ENCODE measurements at places on chromosomes 6 and 20.

GRCh38 chr6:166005944-166006899 lies 161.4 kb downstream of the TBXT start:
- peak; percentile 88 for DNase-seq

DNA sequence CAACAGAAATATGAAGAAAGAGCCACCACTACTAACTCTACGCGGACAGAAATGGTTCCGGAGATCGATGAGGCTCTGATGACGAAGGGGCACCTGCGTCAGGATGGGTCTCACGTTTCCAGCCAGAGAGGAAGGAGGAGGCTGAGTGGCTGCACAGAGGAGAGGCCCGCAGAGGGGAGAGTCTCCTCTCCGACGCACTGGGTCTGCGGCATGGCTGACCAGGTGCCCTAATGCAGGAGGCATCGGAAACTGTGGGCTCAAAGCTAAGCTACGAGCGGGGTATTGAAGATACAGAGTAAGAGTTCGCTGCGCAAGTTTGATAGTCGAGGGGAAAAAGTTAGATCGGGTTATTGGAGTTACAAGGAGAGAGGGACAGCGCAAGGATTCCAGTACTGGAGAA lies 69.9 kb downstream of the TTLL2 start:
- DNase-seq: no peak

DNA sequence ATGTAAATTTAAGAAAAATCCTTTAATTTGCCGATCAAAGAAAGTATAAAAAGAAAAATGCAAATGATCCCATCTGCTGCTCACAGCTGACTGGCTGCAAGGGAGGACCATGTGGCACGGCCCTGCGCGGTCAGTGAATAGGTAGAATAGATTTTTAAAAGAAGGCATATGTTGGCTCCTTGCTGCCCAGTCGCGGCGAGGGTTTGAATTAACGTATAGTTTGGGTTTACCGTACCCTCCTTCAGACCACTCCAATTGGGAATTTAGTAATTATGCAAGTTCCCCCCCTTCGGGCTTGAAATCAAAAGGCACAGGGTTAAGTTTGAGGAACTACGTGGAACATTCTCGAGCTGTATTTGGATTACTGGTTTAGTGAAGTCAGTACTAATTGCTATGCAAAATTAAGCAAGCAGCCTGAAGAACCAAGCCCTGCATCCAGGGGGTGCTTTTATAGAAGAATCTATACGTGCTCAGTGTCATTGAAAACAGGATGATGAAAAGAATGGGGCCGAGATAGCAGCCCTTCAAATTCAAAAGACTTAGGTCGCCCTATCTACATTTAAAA lies 1.1 kb upstream of the BEND3 start:
- DNase-seq: peak; percentile 27

GRCh38 chr6:48774276-48774675 lies 663.3 kb upstream of the PTCHD4 start:
- no peak for DNase-seq

GRCh38 chr6:154742891-154743290 lies 9.7 kb downstream of the SCAF8 start:
- DNase-seq: no peak

DNA sequence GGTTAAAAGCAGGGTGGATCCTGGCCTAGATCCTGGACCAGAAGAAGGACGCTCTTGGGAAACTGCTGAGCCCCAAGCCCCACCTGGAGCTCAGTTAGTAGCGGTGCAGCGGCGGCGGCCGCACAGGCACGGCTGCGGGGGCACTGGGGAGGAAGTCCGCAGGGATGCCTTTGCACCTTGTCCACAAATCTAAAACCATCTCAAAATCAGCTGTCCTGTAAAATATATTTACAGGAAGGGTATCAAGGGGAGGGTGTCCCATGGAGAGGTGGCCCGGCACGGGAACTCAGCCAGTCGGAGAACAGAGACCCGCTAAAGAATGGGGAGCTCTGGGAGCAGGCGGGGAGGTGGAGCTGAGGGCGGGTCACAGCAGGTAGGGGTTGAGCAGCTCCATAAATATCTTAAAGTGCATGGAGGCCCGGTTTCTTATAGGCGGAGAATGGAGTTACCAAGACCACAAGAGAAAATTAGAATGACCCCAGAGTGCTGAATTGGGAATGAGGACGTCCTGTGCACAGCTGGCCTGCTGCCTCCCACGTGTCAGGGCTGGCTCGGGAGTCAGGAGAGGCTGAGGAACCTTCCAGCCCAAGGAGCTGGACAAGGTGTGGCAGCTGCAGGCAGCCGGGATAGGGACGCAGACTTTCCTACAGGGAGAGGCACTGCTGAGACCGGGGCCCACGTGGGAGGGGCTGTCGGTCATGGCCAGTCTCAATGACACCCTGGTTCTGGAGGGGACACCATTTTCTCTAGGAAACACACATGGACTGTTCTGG lies 8.0 kb downstream of the MTG2 start:
- DNase-seq: no peak

GRCh38 chr20:33602826-33603590 lies 59.1 kb upstream of the C20orf144 start:
- DNase-seq: no peak

- peak; percentile 85 for DNase-seq
These were observed 112.8 kb downstream of the SAMD5 start for GRCh38 chr6:147621263-147621662.

DNA sequence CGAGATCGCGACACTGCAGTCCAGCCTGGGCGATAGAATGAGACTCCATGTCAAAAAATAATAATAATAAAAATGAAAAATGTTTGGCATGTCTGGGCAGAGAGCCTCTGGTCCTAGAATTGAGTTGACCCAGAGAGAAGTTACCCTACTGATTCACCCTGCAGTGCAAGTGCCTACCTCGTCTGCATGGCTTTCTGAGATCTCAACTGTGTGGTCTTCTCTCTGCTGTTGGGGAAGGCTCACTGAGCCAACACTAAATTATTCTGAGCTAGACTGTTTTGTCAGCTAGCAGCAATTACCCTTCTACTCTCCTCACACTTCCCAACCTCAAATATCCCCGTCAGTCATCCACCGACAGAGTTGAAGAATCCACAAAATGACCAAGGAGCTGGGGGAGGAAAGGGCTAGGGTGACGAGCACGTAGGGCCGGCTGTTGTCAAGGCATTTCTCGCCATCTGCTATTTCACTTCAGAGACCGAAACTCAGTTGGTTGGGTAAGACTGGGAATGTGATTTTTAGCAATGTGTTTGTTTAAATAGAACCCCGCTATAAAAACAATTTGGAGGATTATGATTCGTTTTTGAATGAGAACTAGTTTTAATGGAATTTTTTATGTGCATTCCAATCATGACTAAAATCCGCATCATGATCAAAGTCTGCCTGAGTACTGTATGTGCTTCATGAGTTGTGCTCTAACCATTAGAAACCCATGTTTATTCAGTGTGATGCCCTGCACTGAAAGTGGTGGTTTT lies 9.4 kb downstream of the MAS1 start:
- DNase-seq: peak; percentile 96

GRCh38 chr6:12010635-12011275 lies 1.4 kb upstream of the HIVEP1 start:
- DNase-seq: no peak

GRCh38 chr6:35494161-35494563 lies 2.7 kb downstream of the TEAD3 start:
- DNase-seq: no peak

GRCh38 chr6:167424060-167424673 lies 99.3 kb downstream of the TTLL2 start:
- no peak for DNase-seq

DNA sequence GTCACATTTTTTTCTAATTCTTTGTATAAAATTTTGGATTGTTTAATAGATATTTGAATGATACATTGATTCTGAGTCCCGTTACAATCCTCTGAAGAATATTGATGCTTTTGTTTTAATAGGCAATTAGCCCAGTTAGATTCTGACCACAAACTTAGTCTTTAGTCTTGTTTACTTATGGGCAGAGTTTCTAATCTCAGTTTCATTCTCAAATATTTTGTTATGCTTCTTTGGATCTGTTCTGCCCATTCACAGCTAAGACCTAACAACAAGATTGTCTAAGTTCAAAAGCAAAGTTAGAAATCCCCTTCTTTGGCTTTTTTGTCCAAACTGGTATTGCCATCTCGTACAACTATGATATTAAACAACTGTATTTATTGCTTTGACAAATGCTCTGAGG lies 58.0 kb downstream of the TBXT start:
- no peak for DNase-seq

DNA sequence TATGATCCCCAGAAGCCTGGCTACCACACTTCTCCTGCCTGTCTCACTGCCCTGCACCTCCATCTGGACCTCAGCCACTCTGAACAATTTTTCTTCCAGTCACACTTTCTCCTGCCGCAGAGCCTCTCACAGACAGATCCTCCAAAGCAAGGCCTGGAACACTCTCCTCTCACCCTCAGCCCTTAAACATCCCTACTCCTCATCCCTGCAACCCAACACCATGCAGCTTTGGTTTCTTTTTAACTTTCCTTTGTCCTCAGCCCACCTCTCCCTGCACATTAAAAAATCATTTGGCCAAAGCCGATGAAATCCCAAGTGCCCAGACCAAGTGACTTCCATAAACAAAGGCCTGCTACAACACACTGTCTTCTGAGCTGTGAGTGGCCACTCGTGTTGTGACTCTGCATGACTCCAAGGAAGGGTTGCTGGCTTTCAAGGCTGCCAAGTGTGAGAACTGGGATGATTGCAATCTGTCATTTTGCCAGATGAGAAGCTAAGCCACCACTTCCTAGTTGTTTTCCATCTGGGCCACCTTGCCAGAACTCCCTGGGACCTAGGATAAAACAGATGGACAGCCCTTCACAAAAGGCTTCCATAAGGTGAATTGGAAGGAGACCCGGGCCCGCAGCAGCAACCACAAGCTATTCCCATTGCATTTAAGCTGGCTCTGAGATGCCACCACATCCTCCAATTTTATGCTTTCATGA lies 144.4 kb upstream of the SSTR4 start:
- no peak for DNase-seq

DNA sequence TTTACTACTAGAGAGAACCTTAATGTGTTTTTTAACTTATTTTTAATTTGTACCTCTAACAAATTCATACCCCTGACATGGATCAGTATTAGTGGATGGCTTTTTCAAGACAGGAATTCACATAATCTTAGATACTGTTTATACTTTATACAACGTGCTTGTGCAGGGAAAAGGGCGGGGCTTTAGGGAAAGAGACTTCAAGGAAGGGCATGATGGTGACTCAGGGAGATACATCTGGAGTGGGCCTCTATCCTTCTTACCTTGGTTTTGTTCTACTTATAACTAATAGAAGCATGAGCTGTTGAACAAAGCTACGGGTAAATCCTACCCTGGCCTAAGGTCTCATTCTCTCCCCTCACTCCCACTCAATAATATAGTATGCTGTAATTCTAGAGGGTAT lies 160.8 kb downstream of the C6orf58 start:
- no peak for DNase-seq

- no peak for DNase-seq
These were observed 203.2 kb upstream of the SGK1 start for GRCh38 chr6:134521116-134521501.

- DNase-seq: no peak
These were observed 17.8 kb downstream of the SYNDIG1 start for GRCh38 chr20:24487240-24487639.

DNA sequence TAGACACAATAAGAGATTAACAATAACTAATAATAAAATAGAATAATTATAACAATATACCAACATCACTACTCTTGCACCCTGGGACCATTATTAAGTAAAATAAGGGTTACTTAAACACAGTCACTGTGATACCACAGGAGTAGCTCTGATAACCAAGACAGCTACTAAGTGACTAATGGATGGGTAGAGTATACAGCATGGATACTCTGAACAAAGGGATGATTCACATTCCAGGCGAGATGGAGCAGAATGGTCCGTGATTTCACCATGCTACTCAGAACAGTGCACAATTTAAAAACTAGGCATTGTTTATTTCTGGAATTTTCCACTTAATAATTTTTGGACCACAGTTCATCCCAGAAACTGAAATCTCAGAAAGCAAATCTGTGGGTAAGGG lies 80.0 kb upstream of the FUT9 start:
- DNase-seq: no peak

DNA sequence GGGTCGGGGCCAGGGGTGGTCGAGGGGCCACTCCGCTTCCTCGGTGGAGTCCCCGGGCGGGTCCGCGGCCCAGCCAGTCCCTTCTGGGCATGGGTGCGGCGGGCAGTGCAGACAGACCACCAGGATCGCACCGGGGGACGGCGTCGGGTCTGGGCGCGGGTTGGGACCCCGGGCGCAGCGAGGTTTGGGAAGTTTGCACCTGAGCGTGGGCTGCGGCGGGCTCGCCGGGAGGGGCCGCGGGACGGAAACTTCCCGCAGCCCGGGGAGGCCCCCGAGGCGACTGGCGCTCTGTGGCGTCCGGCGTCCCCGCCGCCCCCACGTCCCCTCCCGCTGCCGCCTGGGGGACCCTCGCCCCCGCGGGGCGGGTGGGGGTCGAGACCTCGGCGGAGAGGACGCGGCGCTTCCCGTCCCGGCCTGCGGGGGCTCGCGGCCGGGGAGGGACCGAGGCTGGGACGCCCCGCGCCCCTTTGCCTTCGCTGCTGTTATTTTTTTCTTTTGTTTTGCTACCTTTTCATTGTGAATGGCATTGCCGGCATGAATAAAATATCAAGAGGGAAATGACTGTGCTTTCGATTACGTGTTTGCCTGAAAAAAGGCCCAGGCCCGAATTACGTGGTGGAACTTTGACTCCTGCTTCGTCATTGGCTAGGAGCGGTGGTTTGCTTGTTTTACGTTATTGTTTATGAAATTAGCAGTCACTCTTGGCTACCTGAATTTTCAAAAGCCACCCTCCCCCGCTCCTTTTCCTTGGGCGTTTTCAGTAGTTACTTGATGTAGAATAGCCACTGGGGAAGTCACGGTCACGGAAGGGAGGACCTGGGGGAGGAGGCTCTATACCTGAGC lies 703 bp downstream of the SNX9 start:
- peak; percentile 49 for DNase-seq

- no peak for DNase-seq
These were observed 160.9 kb downstream of the QRSL1 start for GRCh38 chr6:106790149-106790770.

- DNase-seq: no peak
These were observed 399 bp upstream of the REPS1 start for GRCh38 chr6:138988469-138988834.

DNA sequence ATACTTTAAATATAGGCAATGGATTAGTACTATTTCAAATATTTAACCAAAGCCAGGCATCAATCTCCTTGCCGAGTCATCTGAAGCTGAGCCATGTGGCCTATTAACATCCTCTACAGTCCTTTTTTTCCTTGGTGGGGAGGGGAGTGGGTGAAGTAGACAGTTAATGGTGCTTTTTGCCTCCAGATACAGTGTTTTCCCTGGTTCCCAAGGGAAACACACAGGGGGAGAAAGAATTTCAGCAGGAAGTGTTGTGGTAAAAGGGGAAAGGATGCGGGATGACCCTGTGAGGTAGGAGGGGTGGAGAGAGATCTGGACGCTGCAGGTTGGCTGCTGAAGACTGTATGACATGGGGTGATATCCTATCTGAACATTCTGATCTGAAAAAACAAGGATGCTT lies 9.6 kb downstream of the CLDN20 start:
- peak; percentile 98 for DNase-seq

DNA sequence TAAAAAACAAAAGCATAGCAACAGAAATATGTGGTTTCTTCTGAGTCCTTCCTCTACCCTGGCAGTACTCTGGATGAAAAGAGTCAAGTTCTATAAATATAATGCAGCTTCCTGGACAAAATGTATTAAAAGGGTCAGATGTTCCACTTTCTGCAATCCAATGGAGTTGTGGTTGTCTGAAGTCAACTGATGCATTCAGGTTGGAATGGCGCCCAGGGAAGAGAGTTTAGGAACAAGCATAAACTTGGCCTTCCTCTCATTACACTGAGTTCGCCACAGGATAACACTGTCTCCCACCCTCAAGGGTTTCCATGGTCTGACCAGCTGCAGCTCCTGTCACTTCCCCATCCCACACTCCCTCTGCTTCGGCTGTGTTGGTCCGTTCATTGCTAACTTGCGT lies 66.4 kb downstream of the PLEKHG1 start:
- DNase-seq: peak; percentile 31

Data from fibroblast of skin of abdomen (primary cell).